ENCODE measurements at places on chromosomes 1 and 21.
A peak's percentile ranks its signal among the peaks of the same experiment; 100 is the strongest.

- DNase-seq, result no peak
These were observed 371.4 kb downstream of the HHAT start for GRCh38 chr1:210700083-210700482.

GRCh38 chr1:31482482-31483011, 69.5 kb downstream of the SERINC2 start:
- no peak for DNase-seq

- DNase-seq, result peak; percentile 11
These were observed 126.0 kb upstream of the TMEM51 start for GRCh38 chr1:15027515-15027986.

- no peak for DNase-seq
These were observed 272.7 kb downstream of the NTNG1 start for GRCh38 chr1:107413546-107413945.

DNA sequence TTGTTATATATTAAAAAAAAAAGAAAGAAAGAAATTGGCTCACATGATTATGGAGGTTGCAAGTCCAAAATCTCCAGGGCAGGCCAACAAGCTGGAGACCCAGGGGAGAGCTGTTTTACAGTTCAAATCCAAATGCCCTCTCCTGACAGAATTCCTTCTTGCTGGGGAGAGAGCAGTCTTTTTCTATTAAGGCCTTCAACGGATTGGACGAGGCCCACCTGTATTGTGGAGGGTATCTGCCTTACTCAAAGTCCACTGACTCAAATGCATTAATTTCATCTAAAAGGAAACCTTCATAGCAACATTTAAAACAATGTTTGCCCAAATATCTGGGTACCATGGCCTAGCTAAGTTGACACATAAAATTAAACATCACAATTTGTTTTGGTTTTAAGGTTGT, 56.9 kb upstream of the TRIM67 start:
- no peak for DNase-seq

DNA sequence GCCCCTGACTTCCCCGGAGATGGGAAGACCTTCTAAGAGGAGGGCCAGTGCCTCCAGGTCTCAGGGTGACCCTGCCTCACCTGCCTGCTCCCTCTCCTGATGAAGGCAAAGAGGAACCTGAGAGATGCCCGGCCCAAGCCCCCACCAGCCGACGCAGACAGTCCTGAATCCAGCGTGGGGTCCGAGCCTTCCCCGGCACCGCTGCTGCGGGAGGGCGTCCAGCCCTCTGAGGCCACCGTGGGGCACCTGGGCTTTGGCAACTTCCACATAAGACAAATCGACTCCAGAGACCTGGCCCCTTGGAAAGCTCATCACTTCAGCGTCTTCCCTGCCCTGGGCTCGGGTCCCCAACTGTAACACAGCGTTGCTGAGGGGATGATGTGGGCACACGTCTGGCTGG, 122.2 kb downstream of the CASZ1 start:
- DNase-seq, result no peak

Data from activated CD4-positive, alpha-beta T cell treated with anti-CD3 and anti-CD28 coated beads, Interleukin-2, amount 50 U/mL, for 24 hours (primary cell).